ENCODE measurements at places on chromosomes 1 and 21.
A peak's percentile ranks its signal among the peaks of the same experiment; 100 is the strongest.

DNA sequence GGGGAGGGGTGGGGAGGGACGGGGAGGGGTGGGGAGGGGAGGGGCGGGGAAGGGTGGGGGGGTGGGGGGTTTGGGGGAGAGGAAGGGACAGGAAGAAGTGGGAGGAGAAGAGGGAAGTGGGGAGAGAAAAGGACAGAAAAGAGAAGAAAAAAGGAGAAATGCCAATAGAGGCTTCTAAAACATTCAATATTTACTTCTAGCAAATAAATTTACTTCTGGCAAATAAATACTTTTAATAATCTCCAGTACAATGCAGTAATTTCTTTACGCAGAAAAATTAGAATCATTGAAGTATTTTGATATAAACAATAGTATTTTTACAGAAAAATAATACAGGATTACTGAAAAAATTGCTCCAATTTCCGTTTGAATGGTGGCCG lies 9.4 kb upstream of the GPR161 start:
- no peak for DNase-seq

GRCh38 chr1:104120525-104120924 lies 370.8 kb downstream of the AMY1C start:
- DNase-seq = no peak

DNA sequence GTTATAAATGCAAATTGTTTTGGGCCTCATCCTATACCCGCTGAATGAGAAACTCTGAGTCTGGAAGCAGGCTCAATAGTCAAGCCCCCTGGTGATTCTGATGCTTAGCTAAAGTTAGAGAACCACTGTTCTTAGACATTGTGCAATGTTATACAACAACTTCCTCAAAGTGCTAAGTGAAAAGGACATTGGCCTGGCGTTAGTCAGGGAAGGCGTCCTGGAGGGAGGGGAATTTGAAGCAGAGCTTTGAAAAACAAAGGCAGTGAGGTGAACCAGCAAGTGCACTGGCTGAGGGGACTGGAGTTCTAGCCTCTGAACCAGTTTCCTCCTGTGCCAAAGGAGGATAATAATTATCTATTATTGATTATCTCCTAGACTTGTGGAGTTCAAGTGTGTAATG lies 5.1 kb downstream of the CD1D start:
- DNase-seq = no peak

GRCh38 chr21:42317341-42317741 lies 2.1 kb upstream of the TFF3 start:
- DNase-seq = no peak

GRCh38 chr1:172698224-172698623 lies 39.3 kb downstream of the FASLG start:
- DNase-seq = no peak

DNA sequence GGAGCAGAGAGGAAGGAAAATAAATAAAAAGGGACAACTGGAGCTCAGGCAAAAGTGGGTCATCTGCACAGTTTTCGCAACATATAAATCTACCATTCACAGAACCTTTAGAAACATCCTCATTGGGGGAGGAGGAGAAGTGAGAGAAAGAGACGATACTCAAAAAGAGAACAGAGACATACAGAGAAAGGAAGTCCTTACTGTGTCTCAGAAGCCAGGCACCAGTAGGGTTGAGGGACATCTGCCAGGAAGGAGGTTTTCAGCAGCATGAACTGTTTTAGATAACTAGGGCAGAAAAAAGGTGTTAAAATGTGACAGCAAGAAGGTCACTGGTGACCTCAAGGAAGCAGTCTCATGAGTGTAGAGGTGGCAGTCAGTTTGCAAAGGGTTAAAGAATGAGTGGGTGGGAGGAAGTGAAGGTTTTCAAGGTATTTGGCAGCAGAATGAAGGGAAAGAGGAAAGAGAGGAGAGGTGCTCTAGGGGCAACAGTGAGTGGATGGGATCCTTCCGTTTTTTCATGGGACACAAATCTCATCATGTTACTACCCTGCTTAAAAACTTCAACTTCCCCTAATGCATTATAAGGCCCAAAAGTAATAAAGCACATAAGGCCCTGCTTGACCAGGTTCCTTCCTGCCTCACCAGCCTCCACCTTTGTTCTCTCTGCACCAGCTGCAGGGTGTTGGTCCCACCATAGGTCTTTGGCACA lies 9.5 kb downstream of the JAK1 start:
- peak; percentile 80 for DNase-seq

DNA sequence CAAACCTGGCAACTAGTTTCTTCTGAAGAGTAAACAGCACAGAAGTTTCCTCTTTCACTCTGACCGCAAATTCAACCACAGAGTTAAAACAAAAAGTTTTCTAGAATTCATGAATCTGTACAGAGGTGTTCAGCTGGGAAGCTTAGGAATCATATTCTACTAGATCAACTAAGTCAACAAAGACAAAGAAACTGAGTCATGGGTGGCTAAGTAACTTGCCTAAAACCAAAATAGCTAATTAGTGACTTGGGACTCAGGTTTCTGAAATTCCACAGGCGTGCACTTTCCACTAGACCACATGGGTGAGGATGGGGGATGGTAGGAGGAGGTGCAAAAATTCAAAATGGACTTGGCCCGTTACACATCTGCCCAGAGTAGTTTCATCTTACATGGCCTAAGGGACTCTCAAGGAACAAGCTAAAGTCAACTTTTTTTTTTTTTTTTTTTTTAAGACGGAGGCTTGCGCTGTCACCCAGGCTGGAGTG lies 25.8 kb downstream of the PTPN14 start:
- DNase-seq = no peak

GRCh38 chr1:42178249-42178648 lies 13.7 kb upstream of the GUCA2A start:
- DNase-seq = no peak

DNA sequence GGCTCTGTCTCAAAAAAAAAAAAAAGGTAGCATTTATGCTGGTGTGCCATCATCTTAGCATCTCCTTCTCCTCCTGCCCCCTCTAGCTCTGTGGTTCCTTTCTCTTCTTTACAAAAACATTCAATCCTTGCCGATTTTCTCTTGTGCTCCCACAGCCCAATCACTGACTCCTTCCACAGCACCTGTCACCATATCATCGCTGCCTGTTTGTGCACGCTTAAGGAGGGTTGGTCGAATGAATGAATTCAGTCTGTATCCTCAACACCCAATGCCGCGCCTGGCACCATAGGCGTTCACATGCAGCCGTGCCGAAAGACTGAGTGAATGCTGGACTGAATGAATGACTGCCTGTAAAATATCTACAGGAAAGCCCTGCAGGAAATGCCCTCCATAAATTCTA lies 7.9 kb downstream of the RNU5D-1 start:
- no peak for DNase-seq

- DNase-seq = no peak
Measured at GRCh38 chr1:40901886-40902852, 40.0 kb upstream of the CITED4 start.

DNA sequence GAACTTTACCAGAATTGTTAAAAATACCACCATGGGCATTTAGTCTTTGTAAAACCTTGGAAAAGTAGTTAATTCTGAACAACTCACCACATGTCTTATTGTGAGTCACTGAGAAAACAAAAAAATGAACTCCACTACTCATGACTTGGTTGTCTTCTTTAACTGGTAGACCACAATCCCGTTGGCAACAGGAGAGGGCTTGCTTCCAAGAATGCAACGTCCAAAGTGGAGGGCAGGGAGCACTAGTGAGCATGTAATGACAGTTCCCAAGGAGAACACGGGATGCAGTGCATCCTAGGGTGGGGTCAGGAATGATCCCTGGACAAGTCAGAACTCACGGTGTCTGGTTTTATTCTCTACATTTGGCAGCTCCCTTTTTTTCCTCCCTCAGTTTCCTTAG lies 15.2 kb upstream of the HMCN1 start:
- DNase-seq = no peak

GRCh38 chr1:36975642-36976041 lies 58.7 kb downstream of the GRIK3 start:
- DNase-seq = no peak

GRCh38 chr1:154736841-154737240 lies 128.9 kb upstream of the ADAR start:
- DNase-seq = no peak

GRCh38 chr1:15386164-15386749 lies 23.4 kb upstream of the EFHD2 start:
- no peak for DNase-seq

DNA sequence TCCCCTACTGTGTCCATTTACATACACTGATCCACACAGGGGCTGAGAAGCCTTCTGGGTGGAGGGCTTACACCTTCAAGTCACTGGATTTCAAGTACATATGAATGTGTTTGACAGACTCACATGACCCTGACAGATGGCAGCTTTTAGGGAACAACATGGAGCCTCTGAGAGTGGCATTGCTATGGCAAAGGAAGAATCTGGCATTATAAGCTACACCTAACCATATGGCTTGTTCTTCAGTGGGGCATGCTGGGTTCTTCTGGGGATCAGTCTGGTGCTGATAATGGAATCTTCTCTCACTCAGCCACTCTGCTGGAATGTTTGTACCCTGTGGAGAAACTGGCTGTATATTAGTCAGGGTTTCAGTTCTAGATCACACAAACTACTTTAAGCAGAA lies 68.5 kb upstream of the PDE4B start:
- no peak for DNase-seq

DNA sequence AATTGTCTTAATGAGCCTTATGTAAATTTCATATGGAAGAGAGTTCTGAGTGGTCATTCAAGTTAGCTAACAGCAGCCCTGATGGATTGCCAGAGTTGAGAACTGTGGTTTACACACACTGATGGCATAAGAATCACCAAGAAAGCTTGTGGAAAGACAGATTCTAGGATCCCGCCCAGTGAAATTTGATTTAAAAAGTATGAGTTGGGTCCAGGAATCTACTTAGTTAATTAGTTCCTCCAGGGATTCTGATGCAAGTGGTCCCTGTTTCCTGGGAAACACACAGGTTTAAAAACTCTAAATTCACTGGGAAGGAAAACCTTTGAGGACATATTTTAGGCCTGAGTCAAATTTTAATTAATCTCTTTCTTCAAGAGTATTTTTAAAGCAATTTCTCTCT lies 144.3 kb downstream of the NTPCR start:
- no peak for DNase-seq

DNA sequence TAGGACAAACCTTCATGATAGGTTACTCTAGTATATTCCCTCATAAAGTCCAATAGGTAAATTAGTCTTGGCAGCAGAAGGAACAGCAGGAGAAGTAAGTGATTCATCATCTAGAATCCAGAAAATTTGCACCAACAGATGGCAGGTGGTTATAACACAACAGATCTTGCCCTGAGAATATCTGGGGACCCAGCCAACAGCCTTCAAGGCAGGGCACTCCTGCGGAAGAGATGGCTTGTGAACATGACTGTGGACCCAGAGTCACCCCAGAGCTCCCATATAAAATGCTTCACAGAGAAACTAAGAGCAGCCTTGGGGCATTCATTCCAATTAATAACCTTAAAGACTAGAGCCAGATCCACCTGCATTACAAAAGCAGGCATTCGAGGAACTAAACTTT lies 7.9 kb upstream of the PLA2G2C start:
- DNase-seq = no peak

DNA sequence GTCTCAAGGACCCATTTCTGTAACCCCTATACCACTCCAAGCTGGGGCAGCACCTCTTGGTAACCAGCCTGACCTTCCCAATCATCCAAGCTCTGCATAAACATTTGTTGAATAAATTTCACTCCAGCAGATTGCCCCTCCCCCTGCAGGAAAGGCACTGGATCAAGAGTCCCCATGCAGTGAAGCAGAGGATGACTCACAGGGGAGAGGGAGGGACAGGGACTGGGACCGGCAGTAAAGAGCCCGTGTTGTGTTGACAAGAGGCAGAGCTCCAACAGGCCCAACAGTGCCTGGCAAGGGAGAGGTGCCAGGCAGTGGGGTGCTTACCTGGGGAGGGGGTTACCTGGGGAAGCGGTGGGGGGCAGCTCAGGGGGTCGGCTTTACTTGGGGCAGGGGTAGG lies 32.3 kb downstream of the SLC9A1 start:
- DNase-seq = no peak
